ENCODE measurements at places on chromosomes 2 and 18.

DNA sequence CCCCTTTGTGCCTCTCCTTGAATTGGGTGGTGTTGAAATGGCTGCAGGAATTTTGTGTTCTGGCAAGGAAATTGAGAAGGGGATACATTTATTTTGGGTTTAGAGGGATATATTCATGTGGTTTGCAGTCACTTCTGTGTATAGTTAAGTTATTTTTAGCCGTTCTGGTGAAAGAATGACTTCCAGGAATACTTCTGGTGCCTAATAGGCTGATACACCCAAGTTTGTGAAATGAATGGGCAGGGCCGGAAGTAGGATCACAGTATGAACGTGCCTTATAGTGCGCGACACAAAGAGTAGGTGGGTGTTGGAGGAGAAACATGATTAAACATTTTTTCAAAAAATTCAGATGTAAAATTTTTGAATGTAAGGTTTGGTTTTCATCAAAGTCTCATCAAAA, 168.6 kb upstream of the ATP5MC3 start:
- no peak for DNase-seq

DNA sequence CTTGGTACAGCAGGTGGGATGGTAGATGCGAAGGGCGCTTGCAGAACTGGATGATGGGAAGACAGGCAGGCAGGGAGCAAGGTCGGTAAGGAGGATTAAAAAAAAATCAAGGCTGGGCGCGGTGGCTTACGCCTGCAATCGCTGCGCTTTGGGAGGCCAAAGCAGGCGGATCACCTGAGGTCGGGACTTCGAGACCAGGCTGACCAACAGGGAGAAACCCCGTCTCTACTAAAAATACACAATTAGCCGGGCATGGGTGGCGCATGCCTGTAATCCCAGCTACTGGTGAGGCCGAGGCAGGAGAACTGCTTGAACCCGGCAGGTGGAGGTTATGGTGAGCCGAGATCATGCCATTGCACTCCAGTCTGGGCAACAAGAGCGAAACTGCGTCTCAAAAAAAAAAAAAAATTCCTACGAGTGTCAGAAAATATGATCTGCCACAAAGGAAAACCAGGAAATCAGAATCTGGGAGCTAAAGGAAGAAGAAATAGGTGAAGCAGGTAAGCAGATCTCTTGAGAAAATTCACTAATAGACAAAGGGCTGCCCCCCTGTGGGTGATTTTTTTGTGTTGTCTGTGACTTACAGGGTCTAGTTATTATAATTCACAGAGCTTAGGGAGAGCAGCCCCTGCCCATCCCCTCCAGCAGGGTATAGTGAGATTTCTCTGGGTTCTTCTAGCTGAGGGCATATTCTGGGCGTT, 46.2 kb downstream of the C2orf42 start:
- no peak for DNase-seq

GRCh38 chr2:224984637-224985036, 57.6 kb downstream of the DOCK10 start:
- DNase-seq: no peak

- DNase-seq: no peak
Observed at GRCh38 chr2:15527074-15527739, 33.9 kb downstream of the NBAS start.

DNA sequence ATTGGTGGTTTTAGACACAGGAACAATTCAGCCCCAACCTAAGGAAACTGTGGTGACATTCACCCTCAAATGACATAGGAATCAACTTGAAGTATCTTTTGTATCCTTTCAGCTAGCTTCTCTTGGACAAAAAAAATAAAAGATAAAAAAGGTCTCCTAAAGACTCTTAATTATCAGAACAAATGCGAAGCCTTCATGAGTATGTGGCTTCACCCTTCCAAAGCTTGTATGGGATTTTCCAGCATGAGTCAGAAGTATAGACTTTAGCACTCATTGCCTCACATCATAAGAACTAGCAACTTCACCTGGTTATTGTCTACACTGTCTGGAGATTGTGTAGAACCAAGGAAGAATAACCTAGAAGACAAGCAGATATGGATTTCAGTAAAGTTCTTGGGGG, 135.4 kb downstream of the LAMA3 start:
- no peak for DNase-seq

All from GOT3 (cell line).